ENCODE measurements at places on chromosomes 1 and 21.

DNA sequence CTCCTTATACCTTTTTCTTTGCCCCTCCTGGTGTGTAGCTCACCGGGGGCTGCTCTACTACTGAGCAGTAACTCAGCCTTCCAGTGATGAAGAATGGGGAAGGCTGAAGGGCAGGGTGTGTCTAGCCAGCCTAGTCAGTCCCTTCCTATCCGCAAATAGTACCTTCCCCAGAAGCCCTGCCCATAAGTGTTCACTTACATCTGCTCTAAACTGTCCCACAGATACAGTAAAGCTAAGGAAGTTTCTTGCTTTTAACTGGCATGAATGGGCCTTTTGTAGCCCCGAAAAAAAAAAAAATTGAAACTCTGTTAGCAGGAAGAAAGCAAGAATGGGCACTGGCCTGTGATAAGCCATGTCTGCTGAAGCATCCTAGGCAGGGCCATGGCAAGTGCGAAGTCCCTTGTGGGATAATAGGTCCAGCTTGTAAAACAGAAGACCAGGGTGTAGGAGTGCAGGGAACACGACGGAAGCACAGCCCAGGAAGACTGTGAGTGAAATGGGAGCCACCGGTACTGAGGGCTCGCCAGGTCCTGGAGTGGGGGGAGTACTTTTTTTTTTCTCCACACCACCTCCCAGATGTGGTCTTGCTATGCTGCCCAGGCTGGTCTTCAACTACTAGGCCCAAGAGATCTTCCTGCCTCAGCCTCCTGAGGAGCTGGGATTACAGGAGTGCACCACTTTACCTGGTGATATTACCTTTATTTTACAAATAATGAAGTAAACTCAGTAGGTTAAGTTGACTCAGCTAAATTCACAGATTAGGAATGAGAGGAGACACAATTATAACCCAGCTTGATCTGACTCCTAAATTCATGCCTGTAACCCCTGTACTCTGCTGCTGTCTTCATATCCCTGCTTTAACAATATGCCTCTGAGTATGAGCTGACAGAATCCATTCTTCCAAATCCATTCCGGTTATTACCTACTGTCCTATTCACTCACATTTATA is 347.5 kb downstream of the SMYD3 start:
- DNase-seq = no peak

GRCh38 chr1:55146781-55147180 is 68.4 kb downstream of the USP24 start:
- no peak for DNase-seq

DNA sequence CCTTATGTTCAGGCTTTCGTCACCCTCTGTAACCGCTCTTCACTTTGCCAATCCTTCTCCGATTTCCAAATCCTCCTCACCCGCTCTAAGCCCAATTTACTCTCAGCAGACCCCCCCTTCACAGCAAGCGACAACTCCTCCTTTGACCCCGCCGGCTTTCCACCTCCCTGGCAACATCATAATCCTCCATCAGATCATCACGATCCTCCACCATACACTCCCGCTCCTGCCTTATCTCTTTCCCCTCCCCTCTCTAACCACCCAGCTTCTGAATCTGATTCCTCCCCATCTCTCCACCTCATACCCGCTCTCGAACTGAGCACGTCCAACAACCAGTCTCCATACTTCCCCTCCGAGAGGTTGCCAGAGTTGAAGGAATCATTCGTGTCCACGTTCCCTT is 7.5 kb upstream of the EVA1B start:
- DNase-seq = no peak

GRCh38 chr1:164562511-164562910 is 3.5 kb downstream of the PBX1 start:
- no peak for DNase-seq

GRCh38 chr1:208179263-208179816 is 64.8 kb downstream of the PLXNA2 start:
- DNase-seq = peak; percentile 21

DNA sequence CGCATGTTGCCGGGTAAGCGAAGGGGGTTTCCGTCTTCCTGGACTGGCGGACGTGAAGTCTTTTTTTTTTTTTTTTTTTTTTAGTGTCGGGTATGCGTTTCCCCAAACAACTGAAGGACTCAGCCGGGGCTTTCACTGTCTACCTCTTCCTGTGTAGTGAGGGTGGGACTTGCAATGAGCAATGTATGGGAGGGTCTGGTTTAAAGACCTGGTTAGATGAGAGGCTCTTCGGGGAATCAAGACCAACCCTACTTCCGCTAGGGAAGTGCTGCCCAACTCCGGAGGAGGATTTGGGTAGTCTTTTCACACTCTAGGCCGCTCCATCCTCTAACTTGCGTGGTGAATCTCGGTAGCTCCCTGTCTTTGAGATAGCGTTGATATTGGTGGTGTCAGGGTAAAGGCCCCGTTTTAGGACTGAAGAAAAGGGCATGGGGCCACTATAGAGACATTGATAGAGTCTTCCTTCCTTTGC is 754 bp downstream of the PRRC2C start:
- DNase-seq = no peak

GRCh38 chr21:37767984-37768383 is 148.3 kb downstream of the KCNJ6 start:
- DNase-seq = no peak

GRCh38 chr1:28591708-28592320 is at the start of gene RAB42:
TSS of gene RAB42 (plus strand) at chr1:28592265. CDS start at chr1:28592512, 247 bp downstream.
- no peak for DNase-seq

GRCh38 chr1:72166426-72166825 is 115.9 kb downstream of the NEGR1 start:
- DNase-seq = no peak

GRCh38 chr1:228098323-228098931 is 4.7 kb downstream of the C1orf35 start:
- DNase-seq = no peak

DNA sequence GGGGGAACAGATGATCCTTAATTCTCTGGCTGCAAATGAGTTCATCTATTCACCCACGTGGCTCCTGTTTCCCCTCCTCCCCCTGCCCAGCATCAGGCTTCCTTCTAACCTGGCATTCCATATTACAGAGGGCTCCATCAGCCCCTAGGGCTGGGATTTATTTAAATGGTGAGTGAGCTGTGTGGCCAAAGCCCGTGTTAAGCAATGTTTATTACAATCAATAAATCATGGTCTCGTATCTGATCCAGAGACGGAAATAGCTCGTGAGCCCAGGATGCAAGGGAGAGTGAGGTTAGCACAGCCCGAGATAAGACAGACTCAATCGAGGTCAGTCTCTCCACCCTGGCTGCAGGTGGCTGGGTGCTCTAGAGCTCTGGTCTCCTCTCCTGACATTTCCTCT is 43.1 kb upstream of the IGSF21 start:
- DNase-seq = no peak

- DNase-seq = no peak
Observed at GRCh38 chr1:203036135-203036534, 9.8 kb downstream of the PPFIA4 start.

DNA sequence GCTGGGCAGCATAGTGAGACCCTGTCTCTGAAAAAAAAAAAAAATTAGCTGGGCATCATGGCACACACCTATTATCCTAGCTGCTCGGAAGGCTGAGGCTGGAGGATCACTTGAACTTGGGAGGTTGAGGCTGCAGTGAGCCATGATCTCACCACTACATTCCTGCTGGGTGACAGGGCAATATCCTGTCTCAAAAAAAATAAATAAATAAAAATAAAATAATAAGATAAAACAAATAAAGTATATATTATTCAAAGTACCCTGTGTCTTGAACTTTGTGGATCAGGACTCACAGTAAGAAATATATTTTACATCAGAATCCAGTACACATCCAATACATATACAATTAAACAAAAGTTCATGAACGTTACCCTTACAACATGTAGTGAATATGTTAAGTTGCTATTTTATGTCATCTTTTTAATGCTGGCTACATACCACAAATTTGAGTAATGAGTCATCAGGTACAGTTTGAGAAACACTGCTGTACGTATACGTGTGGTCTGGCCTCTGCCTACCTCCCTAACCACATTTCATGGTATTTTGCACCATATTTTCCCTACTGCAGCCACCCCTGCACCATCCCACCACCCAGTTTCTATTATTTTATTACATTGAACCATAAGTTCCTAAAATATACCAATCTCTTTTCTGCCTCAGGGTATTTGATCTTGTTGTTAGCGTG is 4.4 kb downstream of the NME7 start:
- DNase-seq = no peak

DNA sequence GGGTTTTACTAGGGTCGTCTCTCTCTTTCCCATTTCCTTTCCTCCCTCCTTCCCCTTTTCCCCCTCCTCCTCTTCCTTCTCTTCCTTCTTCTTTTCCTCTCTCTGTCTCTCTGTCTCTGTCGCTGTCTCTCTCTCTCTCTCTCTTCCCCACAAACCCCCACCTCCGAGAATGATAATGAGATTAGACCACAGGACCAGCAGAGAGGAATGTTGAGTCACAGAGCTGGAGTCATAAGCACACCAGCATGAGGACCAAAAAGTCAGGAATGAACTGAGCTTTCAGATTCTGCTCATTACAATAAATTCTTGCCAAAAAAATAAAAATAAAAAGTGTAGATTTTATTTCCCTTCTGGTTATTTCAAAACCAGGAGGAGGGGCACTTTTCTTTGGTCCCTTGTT is 377.4 kb downstream of the LTN1 start:
- DNase-seq = no peak

GRCh38 chr1:150661156-150661555 is 31.7 kb upstream of the ENSA start:
- DNase-seq = no peak

GRCh38 chr1:67717876-67718275 is 32.9 kb downstream of the GADD45A start:
- DNase-seq = no peak

DNA sequence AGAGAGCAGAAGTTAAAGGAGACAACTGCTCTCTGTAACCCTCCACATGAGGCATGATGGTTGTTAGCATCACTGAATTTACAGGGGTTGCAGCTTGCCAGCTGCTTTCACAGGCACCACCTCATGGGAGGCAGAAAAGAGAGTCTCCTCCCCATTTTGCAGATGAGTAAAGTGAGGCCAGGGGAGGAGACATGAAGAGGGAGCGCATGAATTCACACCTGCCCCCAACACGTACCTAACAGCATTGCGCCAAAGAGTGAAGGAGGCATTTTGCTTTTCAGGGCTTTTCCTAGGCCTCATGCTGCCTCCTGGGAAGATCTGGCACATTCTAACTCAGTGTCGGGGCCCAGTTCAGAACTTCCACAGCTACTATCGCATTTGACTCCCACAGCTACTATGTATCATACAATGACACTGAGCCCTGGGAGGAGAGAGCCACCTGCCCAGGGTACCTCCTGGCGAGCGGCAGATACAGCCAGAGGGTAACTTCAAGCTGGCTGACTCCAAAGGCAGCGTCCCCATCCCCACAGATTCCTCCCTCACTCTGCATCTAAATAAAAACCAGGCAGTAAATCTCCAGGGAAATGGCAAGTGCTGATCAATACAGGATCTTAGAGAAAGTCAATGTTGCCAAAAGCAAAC is 34.0 kb downstream of the GLIS1 start:
- DNase-seq = no peak

DNA sequence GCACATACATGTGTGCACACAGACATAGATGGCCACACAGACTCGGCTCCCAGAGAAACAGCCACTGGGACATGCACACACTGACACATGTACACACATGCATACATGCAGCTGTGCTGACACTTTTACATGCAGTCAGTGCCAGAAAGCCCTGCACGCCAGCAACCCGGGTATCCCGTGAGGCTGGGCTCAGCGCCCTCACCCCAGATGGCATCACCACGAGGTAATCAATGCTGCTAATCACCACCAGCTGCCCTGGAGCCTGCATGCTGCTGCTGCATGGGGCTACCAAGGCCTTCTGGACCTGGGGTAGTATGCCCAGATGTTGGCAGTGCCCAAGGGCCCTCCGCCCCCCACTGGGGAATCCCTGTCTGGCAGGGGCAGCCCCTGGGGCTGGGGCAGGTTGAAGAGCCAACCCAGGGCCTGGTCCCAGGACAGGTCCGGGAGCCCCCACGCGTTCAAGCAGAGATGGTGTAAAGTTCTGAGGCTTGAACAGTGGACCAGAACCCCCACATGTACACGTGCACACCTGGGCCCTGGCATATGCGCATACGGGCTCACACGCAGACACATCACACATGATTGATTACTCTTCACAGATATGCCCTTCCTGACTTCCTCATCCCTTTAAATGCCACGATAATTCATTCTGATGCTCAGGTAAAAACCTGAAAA is 2.7 kb upstream of the COL16A1 start:
- DNase-seq = no peak

DNA sequence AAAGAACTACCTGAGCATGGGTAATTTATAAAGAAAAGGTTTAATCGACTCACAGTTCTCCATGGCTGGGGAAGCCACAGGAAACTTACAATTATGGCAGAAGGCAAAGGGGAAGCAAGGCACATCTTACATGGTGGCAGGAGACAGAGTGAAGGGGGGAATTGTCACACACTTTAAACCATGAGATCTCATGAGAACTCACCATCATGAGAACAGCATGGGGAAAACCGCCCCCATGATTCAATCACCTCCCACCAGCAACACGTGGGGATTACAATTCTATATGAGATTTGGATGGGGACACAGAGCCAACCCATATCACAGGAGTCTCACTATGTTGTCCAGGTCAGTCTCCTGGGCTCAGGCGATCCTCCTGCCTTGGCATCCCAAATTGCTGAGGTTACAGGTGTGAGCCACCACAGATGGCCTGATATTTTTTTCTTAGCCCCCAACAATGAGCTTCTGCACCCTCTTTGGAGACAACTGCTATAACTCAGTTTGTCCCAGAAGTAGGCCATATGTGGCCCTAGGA is 22.5 kb upstream of the MORC3 start:
- DNase-seq = no peak

GRCh38 chr1:1290238-1290731 is 10.0 kb downstream of the SCNN1D start:
- DNase-seq = no peak

GRCh38 chr1:42392255-42392654 is 11.7 kb downstream of the RIMKLA start:
- no peak for DNase-seq

GRCh38 chr1:224472806-224473205 is 38.2 kb upstream of the WDR26 start:
- DNase-seq = no peak

DNA sequence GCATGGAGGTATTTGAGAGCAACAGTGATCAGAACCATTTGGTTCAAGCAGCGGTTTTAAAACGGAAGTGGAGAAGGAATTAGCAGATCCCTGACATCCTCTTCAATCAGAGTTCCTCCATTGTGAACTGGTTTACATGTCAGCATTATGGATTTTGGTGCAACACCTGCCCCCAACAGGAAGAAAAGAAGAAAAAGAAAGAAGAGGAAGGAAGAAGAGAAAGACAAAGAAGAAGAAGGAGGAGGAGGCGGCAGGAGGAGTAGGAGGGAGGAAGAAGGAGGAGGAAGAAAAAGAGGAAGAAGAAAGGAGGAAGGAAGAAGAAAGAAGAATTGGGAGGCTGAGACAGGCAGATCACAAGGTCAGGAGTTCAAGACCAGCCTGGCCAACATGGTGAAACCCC is 17.4 kb downstream of the NDUFS5 start:
- DNase-seq = no peak

GRCh38 chr1:233331676-233332519 is 4.4 kb downstream of the MAP3K21 start:
- DNase-seq = no peak
